ENCODE measurements at places on chromosomes 11 and 22.

GRCh38 chr22:30572840-30573593, 1.4 kb downstream of the GAL3ST1 start:
- DNase-seq = no peak

GRCh38 chr11:68312780-68313573, 586 bp downstream of the LRP5 start:
- DNase-seq = no peak

GRCh38 chr22:44483878-44484277, 14.2 kb downstream of the RTL6 start:
- no peak for DNase-seq

DNA sequence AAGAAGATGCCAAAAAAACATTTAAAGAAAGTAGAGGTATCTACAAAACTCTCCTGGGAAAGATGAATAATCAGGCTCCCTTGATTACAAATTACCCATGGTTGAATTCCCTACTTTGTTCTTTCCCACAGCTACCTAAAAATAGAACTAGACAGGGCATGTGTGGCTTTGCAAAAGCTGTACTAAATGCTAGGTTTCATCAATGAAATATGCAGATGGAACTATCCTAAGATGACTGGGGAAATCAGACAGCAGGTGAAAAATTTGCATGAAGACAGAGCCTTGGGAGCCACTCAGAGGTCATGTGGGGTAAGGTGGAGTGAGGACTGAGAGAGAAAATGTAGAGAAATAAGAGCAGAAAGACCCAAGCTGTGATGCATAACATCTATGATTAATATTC, 14.7 kb downstream of the LAYN start:
- DNase-seq = no peak

GRCh38 chr11:44226490-44226889, 83.4 kb downstream of the ALX4 start:
- DNase-seq = no peak

DNA sequence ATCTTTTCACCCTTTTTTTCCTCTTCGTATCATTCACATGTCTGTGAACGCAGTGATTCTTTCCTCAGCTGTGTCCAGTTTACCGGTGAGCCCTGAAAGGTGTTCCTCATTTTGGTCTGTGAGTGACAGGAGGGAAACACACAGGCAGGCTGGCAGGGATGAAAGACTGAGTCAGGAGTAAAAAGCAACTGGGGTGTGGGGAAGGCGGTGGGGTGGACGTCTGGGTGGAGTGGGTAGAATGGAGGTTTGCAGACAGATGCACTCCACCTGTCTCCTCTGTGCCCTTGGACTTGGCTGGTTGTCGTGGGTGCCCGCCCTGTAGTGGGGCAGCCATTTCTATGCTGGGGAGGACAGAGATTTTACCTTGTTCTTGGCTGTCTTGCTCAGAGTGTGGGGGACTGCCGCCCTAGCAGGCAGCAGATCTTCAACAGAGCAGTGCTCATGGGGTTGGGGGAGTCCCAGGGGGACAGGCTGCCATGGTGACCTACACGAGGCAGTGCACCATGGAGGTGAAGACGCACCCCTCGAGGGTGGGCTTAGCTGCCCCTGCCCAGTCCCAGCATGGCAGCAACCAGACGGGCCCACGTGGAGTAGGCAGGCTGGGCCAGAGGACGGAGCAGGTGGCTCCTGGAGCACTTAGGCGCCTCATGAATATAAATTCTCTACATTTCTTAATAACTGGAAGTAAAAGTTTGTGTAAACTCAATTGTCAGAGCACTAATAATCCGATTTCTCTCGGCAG, 603.7 kb downstream of the TBC1D22A start:
- no peak for DNase-seq

DNA sequence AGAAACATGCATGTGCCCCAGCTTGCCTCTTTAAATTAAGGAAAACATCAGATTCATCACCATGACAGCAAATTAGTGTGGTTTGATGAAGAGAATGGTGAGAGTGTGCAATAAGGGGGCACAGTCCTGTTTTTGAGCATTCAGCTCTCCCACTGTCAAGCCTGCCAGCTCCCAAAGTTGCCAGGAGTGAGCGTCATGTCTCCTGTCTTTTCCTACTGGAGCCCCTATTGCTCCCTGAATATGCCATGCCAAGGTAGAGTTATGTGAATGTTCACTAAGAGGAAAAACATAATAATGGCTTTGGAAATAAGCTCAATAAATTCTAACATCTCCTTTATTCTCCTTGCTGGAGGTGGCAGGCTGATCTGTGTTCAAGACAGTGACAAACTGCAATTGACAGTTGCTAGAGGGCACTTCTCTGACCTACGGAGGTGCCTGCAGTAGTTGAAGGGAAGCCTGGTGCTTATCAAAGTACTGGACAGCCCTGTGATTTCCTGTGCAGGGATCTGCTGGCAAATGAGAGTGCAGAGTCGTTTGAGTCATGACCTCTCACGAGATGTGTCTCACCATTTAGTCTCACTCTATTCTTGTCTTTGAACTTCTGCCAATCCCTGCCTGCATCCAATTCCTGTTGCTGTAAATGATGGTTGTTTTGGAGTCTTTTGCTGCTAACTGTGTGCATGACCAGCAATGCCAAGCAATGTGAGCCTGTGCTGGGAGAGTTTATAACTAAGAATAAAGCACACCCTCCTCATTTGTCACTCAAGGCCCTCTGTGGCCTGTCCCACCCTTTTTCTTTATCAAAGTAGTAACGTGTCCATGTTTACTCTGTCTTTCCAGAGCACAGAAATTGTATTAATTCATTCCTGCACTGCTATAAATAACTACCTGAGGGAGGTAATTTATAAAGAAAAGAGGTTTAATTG, 34.8 kb downstream of the MRGPRX2 start:
- no peak for DNase-seq

DNA sequence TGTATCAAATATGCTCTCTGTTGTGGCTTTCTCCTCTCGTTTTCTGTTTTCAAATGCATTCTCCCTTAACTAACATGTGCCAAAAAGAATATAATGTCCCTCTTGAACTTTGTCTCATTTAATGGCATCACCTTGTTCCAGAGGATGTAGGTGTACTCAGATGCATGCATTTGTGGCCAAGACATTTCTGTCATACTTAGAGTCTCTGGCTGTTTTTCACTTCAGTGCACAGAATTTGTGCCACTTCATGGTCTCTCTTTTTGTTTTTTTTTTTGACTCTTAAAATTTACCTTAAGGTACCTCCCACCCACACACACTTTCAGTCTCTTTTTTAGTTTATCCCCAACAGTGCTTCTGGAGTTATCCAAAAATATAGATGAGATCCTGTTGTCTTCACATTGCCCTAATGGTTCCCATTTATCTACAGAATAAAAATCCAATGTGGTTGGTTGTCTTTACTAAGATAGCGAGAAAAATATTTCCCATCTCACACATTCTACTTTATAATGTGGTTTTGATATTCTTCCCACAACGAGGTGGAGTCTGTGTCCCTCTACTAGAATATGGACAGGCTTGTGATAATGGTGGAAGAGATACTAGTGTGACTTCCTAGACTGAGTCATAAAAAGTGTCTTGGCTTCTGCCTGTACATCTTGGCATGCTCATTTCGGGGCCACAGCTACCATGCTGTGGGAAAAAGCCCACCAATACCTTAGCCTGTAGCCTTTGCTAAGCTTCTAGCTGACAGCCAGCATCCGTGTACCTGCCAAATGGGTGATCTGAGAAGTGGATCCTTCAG, 125.8 kb downstream of the DDX10 start:
- DNase-seq = no peak

- peak; percentile 52 for DNase-seq
These were observed 87.3 kb downstream of the SIK3 start for GRCh38 chr11:117010808-117011540.

GRCh38 chr11:75356613-75357012, 5.2 kb upstream of the ARRB1 start:
- DNase-seq = no peak

DNA sequence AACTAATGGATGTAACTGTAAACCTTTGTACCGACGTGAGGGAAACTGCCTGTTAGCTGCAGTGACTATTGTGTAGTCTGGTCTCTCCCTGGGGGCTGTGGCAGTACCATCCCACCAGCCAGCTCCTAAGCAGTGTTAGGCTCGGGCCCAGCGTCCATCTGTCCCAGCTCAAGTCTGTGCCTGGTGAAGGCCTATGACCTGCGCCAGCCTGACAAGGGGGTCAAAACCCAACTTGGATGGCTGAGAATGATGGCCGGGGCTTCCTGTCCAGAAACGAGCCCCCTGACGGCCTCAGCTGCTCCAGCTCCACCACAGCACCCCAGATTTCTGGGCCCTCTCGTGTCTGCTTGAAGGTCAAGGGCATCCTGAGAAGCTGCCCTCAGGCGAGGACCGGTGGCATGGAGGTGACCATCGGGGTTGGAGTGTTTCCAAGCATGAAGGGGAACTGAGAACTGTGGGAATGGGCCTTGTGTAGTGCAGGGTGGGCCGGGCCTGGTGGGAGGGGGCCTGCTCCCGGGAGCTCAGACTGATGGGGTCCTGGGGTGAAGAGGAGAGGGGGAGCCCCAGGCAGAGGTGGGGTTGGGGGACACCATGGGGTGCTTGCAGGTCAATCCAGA, 14.3 kb upstream of the SPI1 start:
- no peak for DNase-seq

DNA sequence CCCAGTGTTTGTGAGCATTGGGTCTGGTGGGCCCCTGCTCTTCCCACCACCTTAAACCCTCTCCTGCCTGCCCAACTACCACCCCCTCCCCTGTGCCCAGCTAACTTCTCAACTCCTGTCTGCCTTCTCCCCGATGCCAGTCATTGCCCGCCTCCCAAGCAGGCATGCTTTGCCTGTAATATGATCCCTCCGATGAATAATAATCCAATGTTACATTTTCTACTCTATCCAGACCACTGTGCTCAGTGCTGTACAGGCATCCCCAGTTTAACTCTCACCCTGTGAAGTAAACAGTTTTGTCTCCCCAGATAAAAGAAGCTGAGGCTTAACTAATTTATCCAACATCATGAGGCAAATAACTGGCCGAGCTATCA, 35.5 kb upstream of the OLFML1 start:
- DNase-seq = no peak

DNA sequence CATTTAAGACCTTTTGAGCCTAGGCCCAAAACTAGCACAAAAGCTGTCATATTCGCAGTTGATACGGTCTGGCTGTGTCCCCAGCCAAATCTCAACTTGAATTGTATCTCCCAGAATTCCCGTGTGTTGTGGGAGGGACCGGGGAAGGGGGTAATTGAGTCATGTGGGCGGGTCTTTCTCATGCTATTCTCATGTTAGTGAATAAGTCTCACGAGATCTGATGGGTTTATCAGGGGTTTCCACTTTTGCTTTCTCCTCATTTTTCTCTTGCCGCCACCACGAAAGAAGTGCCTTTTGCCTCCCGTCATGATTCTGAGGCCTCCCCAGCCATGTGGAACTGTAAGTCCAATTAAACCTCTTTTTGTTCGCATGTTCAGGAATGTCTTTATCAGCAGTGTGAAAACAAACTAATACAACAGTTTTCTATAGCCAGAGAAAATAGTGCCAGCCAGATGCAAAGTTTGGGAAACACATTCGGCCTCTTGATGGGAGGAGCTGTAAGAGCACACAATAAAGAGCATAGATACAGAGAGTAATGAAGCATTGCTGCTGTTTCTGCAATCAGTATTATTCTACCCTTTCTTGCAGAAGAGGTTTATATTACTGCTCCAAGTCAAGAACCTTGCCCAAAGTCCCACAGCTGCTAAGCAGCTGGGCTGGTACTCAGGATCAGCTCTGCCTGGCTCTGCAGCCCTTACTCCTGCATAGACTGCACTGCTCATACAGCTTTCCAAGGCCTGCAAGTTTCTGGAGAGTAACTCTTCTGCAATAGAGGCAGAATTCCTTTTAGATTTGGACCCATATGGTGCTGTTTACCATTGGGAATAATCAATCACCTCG, 2.0 kb upstream of the ZNF195 start:
- no peak for DNase-seq

DNA sequence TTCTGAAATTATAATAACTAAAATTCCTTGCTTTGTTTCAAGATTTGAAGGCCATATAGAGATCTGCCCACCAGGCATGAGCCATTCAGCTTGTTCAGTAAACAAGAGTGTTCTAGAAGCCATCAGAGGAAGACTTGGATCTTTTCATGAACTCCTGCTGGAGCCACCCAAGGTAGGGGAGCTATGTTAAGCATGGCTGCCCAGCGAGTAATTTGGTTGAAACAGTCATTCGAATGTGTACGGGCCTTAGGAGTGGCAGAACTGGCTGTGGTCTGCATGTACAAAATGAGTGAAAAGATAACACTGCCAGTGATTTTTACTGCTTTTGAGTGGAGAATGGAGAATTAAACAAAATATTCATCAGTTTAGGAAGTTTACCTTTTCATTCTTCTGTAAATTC, 103.7 kb downstream of the PPP6R3 start:
- no peak for DNase-seq

- no peak for DNase-seq
These were observed 44.6 kb downstream of the C11orf91 start for GRCh38 chr11:33655842-33656600.

Data from AG04450 (cell line).